ENCODE measurements at places on chromosomes 12 and 14.

DNA sequence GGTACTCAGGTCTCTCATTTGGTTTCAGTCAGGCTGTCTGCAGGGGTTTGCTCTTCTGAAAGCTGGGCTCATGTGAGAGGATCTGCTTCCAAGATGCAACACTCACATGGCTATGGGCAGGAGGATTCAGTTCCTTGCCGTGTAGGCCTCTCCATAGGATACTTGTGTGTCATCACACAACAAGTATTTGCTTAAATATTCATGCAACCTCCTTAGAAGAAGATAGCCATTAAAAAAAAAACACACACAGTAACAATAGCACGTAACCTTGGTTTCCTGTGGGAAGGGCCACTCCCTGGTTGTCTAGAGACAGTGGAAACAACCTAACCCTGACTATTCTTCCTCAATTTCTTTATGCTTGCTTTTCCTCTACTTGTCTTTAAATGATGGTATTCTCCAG lies 31.8 kb upstream of the CLEC4E start:
- DNase-seq, result no peak

DNA sequence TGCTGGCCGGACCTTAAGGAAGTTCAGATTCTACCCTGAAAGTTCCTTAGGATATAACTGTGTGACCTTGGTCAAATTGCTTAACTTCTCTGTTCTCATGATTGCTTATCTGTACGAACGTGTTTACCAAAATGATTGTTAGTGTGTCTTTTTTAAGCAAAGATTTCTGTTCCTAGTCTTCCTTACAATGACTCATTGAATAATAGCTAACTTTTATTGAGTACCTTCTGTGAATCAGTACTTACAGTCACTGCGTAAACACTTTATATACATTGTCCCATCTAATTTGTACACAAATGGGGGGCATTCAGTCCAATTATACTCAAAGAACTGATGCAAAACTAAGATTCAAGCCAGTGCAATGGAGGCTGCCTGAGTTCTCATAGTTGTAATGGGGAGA lies 4.2 kb upstream of the TMEM30B start:
- no peak for DNase-seq

DNA sequence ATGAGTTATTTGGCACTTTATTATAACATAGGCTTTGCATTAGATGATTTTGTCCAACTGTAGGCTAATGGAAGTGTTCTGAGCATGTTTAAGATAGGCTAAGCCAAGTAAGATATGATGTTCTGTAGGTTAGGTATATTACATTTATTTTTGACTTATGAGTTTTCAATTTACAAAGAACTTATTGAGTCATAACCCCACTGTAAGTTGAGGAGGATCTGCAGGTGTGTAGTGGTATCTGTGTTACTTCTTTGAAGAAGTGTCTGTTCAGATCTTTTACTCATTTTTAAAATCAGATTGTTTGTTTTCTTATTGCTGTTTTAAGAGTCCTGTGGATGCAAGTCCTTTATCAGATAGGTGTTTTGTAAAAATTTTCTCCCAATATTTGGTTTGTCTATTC lies 329.2 kb downstream of the RAD51B start:
- no peak for DNase-seq

DNA sequence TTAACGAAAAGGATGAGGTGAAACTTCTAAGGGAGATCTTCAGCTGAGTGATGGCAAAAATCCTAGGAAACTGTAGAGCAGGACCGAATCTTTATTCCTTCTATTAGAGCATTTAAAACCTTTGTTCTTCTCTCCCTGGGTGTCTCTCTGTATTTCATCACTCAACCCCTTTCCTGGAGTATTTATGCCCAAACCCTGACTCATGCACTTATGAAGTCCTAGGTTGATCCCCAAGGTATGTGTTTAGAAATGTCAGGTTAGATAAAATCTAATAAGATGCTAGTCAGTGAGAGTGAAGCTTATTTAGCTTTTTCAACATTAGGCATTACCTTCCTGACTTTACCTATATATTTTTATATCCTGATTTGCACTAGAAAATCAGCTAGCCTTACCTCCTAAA lies 239.8 kb upstream of the NPAS3 start:
- no peak for DNase-seq

GRCh38 chr12:90682398-90682797 lies 272.6 kb downstream of the CCER1 start:
- no peak for DNase-seq

GRCh38 chr12:53625373-53625945 lies 723 bp downstream of the ATF7 start:
- DNase-seq, result no peak

DNA sequence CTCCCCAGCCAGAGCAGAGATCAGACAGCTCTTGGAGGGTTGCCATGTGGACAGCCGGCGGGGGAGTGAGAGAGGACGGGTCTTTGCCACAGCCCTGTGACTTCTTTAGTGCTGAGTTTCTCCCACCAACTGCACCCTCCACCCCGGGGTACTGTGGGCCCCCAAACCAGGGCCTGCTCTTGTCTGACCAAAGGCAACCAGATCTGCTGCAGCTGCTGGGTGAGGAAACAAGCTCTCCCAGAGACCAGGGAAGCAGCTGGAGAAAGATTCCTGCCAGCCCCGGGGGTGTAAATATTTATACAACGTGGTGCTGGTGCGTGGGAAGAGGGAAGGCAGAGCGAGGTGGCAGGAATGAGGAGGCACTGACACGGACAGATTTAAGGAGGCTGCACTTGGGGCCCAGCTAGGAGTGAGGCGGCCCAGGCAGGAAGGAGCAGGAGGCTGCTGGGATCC lies 14.3 kb upstream of the ZFP36L1 start:
- no peak for DNase-seq

Data from GM12891 (cell line).